ENCODE measurements at places on chromosomes 1 and 21.

DNA sequence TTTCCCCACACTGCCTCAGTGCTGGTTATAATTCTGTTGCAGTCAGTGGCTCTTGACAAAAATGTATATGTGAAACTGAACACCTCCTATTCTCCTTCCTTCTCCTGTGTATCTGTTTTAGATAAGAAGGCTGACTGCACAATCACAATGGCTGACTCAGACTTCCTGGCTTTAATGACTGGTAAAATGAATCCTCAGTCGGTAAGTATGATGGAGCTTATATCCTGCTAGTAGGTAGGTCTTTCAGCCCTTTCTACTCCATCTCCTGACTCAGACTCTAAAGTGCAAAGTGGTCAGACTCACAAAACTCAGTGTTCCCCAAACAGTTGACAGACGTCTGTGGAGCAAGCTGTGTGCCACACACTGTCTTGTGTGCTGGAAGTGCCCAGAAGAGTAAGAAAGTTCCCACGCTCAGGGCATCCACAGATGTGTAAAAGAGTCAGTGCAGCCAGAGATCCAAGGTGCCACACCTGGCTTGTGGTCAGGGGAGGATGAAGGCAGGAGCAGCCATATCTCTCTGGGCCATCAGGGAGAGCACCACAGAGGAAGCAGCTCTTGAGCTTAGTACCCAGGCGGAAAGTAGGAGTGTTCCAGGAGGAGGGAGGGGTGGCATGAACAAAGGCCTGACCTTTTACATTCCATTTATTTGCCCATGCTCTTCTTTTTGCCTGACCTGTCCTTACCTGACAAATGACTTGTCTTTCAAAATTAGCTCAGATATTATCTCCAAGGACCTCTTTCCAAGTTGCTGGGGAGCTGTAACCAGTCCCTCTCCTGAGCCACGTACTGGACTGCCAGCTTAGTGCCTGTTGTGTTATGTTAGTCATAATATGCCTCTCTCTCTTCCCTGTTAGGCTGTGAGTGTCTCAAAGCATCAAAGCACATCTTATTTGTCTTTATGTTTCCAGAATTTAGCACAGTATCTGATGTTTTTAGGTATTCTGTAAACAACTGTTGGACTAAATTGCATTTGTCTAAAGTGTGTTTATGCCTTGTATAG lies 14.0 kb upstream of the PODN start:
- DNase-seq: no peak

- DNase-seq: no peak
Measured at GRCh38 chr1:230698130-230698529, 15.8 kb downstream of the AGT start.

GRCh38 chr1:1200876-1201810 lies 5.2 kb downstream of the TNFRSF18 start:
- DNase-seq: peak; percentile 3

GRCh38 chr21:34498623-34499022 lies 13.4 kb downstream of the KCNE1 start:
- DNase-seq: no peak

DNA sequence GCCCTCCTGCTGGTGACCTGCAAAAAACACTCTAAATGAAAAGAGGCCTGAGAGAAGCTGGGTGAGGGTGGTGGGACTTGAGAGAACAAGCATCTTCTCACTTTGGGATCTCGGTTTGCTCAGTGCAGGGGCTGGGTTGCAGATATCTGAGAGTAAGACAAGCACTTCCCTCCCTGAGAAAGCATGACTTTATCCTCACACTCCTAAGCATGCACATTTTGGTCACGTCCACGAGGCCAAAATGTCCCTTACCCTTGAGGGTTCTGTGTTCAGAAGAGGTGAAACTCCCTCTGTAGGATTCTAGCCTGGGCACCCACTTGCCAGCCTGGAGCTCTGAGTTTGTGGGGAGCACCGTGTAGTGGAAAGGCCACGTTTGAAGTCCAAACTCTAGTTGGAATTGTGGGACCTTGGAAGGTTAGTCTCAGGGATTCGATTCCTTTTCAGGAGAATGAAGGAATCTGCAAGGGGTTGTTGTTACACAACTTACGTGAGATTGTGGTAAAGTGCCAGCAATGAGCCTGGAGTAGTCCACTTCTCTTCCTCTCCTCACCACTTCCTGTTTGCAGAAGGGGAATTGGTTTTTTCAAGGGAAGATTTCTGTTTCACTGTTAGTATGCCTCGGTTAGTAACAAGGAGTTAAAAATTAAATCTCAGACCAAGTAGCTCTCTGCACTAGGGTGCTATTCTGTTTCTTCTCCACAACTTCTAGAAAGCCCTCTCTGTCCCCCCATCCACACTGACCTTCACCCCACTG lies 3.0 kb downstream of the FCAMR start:
- DNase-seq: no peak

- DNase-seq: no peak
Measured at GRCh38 chr1:79976287-79976686, 969.8 kb upstream of the ADGRL4 start.

DNA sequence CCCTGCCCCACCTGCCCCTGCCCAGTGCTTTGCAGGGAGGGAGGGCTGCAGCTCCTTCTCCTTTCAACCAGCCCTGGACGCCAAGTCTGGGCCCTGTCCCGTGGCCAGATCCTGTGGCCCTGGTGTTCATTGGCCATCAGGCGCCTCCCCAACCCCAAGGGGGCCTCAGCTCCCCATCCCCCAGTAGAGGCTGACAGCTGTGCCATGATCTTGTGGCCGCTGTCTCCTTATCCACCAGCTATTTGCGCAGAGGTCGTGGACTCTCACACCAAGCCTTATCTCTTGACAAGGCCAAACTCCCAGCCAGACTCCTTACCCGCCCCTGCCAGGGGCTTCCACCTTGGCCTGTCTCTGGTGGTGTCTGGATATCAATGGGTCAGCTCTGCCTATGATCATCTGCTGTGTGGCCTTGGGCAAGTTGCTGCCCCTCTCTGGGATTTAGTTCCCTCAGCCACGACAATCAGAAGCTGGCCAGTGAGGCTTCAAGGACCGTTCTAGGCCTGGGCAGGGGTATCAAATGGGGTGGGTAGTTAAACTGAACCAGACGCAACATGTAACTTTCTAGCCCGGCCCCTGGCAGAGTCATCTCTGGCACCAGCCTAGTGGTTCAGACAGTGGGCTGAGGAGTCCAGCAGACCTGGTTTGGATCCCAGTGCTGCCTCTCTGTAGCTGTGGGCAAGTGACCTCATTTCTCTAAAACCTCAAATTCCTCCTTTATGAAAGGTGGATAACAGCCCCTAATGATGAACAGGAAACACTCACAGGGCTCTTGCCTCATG lies 3.3 kb upstream of the COL8A2 start:
- DNase-seq: no peak

DNA sequence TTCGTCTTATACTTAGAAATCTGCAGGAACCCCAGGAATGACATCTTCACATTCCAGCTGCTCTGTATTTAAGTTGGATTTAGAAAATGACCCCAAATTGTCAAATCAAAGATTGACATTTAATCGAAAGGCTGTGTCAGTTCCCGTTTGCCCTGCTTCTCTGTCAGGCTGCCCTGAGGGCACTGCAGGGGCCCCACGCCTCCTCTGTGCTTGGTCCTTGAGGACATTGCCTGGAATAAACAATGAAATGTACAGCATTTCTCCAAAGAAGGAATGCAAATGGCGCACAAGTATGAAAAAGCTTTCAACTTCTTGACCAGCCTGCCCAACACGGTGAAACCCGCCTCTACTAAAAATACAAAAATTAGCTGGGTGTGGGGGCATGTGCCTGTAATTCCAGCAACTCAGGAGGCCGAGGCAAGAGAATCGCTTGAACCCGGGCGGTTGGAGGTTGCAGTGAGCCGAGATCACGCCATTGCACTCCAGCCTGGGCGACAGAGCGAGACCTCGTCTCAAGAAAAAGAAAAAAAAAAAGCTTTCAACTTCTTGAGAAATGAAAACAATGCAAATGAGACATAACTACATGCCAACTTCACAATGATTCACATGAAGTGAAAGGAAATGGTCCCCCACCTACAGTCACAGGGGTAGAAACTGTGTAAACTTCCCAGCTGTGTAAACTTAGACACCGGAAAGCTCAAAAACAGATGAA lies 3.0 kb downstream of the TMPRSS3 start:
- no peak for DNase-seq

- no peak for DNase-seq
Measured at GRCh38 chr1:205914730-205915129, 28.5 kb downstream of the SLC26A9 start.

GRCh38 chr1:21165646-21166045 lies 11.1 kb downstream of the EIF4G3 start:
- DNase-seq: no peak

DNA sequence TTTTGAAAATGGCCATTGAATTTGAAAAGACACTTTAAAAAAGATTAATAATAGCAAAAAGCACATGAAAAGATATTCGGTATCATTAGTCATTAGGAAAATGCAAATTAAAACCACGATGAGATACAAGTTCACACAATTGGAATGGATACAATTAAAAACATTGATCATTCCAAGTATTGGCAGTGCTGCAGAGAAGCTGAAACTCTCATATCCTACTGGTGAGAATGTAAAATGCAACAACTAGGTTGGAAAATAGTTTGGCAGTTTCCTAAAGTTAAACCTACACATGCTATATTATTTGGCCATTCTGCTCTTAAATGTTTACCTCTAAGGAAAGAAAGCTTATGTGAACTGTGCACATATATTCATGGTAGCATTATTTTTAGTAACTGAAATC lies 838.7 kb upstream of the PRMT6 start:
- no peak for DNase-seq

DNA sequence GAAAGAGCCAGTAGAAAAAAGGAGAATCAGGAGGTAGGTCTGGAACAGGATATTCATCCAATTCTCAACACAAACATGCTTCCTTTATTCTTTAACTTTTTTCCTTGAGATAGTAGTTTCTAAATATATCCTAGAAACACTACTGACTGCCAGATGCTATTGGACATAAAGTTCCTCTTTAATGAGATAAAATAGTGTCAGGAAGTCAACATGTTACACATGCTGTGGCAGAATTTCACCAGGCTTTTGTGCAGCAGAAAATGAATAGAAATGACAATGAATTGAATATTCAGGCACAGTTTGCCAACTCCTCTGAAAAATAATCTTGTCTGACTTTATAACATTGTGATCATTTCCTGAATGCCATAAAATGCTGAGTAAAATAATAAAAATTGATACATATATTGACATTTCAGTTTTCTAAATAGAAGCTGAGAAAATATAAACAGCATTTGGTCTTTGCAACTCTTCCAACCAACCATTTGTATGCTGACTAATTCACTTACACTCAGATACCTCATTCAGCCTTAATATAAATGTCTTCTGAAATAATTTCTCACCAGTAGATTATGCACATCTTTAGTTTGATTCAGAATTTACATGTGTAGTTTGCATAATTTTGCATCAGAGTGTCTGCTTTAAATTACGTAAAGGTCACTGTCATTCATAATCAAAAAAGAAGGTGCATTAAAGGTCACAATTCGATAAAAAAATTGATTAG lies 486.1 kb upstream of the ADGRL2 start:
- DNase-seq: no peak

- no peak for DNase-seq
Measured at GRCh38 chr1:177476676-177477075, 305.9 kb downstream of the BRINP2 start.

DNA sequence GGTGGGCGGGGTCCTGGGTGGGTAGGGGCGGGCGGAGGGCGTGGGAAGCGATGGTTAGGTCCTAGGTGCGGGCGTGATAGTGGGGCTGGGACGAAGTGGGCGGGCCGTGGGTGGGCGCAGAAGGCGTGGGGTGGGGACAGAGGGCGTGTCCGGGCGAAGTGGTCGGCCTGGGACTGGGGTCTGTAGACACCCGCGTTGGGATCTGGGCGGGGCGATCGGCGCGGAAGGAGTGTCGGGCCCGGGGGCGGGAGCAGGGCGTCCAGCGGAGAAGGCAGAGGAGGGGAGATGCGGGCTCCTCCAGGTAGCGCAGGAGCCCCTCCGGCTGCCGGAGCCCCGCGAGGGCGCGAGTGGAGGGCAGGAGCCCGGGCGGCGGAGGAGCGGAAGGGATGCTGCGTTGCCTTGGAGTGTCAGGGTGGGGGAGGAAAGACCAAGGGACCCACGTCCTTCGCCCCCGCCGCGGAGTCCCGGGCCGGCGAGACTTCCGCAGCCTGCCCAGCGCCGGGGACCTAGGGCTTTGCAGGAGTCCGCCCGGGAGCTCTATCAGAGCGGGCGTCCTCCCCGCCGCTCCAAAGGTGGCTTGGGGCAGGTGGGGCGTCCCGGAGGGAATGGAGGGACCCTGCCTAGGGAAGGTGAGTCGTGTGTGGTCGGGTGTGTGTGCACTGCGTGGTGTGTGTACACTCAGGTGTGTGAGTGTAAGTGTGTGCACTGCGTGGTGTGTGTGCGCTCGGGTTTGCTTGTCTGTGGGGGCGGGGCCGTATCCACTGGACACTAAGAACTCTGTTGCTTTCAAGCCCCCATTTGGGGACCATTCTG lies 27.0 kb upstream of the PRSS38 start:
- peak; percentile 82 for DNase-seq

DNA sequence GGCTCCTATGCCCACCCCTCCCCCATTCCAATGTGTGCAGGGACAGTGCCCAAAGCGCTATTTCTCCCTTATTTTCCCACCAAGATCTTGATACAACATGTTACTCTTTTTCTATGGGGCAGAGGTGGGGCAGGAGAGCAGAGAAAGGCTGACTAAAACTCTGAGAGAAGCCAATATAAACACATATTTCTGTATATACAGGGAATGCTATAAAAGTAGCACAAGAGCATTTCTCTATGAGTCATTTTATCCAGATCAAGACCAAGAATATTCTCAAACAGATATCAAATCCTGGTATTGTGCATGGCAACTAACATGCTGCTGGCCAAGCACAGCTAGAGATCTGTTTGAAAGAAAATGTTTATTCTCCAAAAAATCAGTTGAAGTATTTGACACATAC lies 7.3 kb downstream of the WDR26 start:
- no peak for DNase-seq

GRCh38 chr1:241900381-241900780 lies 52.4 kb downstream of the EXO1 start:
- DNase-seq: no peak

GRCh38 chr1:22638476-22639234 lies 2.2 kb downstream of the C1QA start:
- no peak for DNase-seq

DNA sequence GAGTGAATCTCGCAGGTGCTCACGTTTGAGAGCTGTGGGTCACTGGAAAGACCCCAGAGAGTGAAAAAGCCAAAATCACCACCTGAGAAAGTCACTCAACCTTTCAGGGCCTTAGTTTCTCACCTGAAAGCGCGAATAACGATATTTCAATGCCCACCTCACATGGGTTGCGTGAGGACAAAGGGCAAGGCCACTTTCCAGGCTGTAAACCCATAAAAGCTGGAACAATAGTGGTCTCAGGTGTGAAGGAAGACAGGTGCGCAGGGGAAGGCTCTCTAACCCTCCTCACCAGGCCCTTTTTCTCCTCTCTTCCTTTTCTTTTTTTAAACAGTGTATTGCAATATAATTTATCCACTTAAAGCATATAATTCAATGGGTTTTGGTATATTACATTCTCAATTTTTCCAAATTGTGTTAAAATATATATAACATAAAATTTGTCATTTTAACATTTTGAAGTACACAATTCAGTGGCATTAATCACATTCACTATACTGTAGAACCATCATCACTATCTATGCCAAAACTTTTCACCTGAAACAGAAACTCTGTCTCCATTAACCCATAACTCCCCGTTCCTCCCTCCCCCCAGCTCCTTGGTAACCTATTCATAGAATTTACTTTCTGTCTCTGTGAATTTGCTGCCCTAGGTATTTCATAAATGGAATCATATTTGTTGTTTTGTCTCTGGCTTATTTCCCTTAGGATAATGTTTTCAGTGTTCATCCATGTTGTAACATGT lies 118.4 kb upstream of the TNR start:
- no peak for DNase-seq

- DNase-seq: no peak
Measured at GRCh38 chr1:98164509-98164908, 243.7 kb upstream of the DPYD start.

GRCh38 chr1:36440646-36441045 lies 9.6 kb downstream of the OSCP1 start:
- DNase-seq: no peak

All from LoVo (cell line).